ENCODE measurements at places on chromosomes 6 and 20. TPM values are rescaled to one million over a fixed set of nuclear protein-coding genes. Genes with fewer than 3 reads are reported as not detected.

Gene GMPR
- total RNA-seq = not detected

Gene CNR1
- 2.0 TPM for total RNA-seq

Gene TAAR1
- not detected for total RNA-seq

Gene PPIL6
- total RNA-seq = 3.5 TPM

Gene BPIFB3
- total RNA-seq = not detected

Gene HEY2
- 3.2 TPM for total RNA-seq

Gene TUBB2B
- 3.0 TPM for total RNA-seq

Gene ARHGAP40
- total RNA-seq = 3.2 TPM

Gene PSORS1C2
- not detected for total RNA-seq

Gene RNF144B
- total RNA-seq = 37.7 TPM
